ENCODE measurements at places on chromosomes 2 and 18. TPM values are rescaled to one million over a fixed set of nuclear protein-coding genes. Genes with fewer than 3 reads are reported as not detected.

DNA sequence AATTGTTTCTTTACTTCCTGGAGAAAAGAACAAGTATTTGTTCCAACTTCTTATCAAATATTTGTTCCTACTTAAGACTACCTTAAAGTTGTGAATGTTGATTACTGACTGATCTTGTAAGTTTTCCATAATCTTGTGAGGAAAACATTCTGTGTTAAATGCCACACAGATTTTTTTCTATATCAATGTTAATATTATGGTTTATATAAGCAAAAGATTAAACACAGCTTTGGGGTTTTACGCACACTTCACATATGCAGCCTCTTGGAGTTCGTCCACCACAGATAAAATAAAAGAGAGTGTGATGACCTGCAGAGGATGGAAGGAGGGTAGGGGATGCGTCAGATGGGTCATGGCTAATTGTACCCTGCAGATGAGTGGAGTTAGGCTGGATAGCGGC, 780.0 kb upstream of the SALL3 start:
- no peak overlapping the region for H3K27ac ChIP-seq
- H3K27me3 ChIP-seq, result no peaks in the 10 kb centered on the region

- no peaks in the 10 kb centered on the region for H3K27me3 ChIP-seq
- H3K4me1 ChIP-seq, result no peaks in the 10 kb centered on the region
- no peaks in the 10 kb centered on the region for H3K36me3 ChIP-seq
- DNase-seq, result no peak
Measured at GRCh38 chr2:64213532-64214275, 69.5 kb upstream of the PELI1 start.

- no peak for DNase-seq
- H3K4me1 ChIP-seq, result peaks cover 8% of the 10 kb centered on the region
- H3K36me3 ChIP-seq, result no peaks in the 10 kb centered on the region
- no peaks in the 10 kb centered on the region for H3K27me3 ChIP-seq
- no peak overlapping the region for H3K4me3 ChIP-seq
Measured at GRCh38 chr2:69798909-69799526, 30.4 kb upstream of the GMCL1 start.

- H3K27me3 ChIP-seq, result no peaks in the 10 kb centered on the region
- H3K4me3 ChIP-seq, result no peak overlapping the region
- H3K27ac ChIP-seq, result no peak overlapping the region
- H3K36me3 ChIP-seq, result no peaks in the 10 kb centered on the region
- no peaks in the 10 kb centered on the region for H3K4me1 ChIP-seq
- no peak for DNase-seq
Measured at GRCh38 chr2:216727346-216728122, 32.2 kb upstream of the IGFBP5 start.

DNA sequence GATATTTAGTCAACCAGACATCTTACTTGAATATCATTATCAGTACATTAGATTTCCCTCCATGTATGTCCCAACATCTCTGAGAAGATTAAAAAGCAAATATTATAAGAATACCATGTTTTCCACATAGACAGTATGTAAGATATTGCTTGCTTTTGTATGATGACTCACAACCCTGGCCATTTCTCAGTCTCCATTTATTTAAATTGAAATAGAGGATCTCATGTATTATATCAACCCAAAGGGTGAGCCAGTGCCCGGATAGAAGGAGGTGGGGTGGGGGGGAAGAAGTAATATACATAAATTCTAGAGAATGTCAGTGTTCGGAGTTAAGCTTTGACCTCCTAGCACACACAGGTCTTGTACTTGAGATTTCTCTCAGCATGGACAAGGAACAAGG, 109.6 kb downstream of the KYNU start:
- no peaks in the 10 kb centered on the region for H3K36me3 ChIP-seq
- no peak overlapping the region for H3K4me3 ChIP-seq
- DNase-seq, result no peak
- H3K27ac ChIP-seq, result no peak overlapping the region
- H3K4me1 ChIP-seq, result no peaks in the 10 kb centered on the region
- H3K27me3 ChIP-seq, result no peaks in the 10 kb centered on the region

- H3K4me1 ChIP-seq, result peaks cover 40% of the 10 kb centered on the region
- no peak overlapping the region for H3K4me3 ChIP-seq
- H3K27ac ChIP-seq, result no peak overlapping the region
- H3K36me3 ChIP-seq, result no peaks in the 10 kb centered on the region
- H3K27me3 ChIP-seq, result no peaks in the 10 kb centered on the region
Measured at GRCh38 chr2:46943881-46944798, 28.5 kb upstream of the MCFD2 start.

DNA sequence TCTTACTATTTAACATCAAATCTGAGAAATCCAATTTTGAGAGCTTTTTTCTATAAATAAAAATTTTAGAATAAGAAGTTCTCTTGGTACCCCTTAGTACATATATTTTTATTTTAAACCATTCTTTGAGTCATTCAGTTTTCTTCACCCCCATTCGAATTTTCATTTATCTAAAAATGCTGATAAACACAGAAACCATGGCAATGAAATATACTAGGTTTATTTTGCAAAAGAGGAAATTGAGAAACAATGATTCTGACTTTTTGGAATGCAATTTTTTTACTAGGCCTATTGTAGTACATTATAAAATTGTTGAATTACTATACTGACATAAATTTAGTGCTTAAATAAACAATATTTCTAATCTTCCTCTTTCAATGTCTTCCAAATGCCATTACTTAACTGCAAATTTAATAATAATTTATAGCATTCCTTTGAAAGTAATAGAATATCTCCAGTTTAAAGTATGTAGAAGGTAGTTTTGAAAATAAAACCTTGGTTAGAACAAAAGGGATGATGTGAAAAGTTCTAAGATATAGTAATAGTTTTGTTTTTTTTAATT, 46.3 kb downstream of the TANK start:
- peaks cover 7% of the 10 kb centered on the region for H3K36me3 ChIP-seq
- H3K4me1 ChIP-seq, result peaks cover 13% of the 10 kb centered on the region
- H3K4me3 ChIP-seq, result no peak overlapping the region
- H3K27me3 ChIP-seq, result no peaks in the 10 kb centered on the region

DNA sequence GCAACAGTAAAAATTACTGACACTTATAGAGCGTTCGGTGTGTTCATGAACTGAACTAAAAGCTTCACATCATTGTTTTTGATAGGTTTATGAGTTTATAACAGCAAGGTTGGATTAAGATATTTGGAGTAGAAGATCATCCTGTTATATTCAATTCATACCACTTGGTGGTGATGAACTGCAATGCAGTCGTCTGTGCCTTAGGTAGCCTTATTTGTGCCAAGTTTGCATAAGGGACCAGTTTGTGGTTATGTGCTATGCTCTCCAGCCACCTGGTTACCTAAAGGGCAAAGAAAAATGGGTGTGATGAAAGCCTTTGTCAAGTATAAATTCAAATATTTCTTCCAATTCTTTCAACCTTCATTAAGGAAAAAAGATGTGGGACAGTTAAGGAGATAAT, 150.9 kb upstream of the KCNH7 start:
- no peak for DNase-seq
- H3K27me3 ChIP-seq, result no peaks in the 10 kb centered on the region
- no peak overlapping the region for H3K27ac ChIP-seq
- H3K4me1 ChIP-seq, result no peaks in the 10 kb centered on the region
- no peaks in the 10 kb centered on the region for H3K36me3 ChIP-seq

DNA sequence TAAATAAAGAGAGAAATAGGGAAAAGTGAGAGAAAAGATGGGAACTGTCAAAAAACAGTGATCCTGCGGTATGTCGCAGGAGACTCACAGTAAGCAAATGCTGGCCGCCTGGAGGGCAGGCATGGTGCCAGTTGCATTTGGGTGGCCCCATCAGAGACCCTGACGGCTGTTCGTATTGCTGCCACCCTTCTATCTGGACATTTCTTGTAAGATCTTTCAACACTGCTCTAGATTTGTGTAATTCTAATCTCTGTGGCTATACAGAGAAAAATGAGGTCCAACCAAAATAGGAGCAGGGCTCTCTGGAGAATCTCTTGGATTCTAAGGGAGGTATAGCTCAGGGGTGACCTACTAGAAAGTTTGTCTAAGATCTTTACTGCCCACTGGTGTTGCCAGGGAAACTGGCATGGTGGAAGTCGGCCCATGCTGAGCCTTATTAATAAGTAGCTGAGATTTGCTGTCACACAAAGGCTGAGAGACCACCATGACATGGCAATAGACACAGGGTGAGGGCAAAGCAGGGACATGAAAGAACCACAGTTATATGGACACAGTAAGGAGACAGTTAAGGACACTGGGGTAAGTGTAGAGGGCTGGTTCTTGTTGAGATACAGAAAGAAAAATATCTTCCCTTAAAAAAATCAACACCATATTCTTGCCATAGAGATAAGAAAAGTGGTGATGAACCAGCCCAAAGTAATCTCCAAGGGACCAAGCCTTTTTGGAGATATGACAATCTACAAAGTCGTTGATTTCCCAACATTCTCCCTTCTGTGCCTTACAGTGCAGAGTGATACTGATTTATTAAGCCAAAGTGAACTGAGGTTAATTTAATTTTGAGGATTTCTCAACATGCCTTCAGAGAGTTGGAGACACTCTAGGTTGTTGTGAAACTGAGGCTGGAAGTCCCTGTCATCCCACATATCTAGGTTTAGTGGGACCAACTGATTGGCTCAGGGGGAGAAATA, 26.4 kb upstream of the FZD7 start:
- H3K36me3 ChIP-seq, result no peaks in the 10 kb centered on the region
- H3K4me3 ChIP-seq, result no peak overlapping the region
- DNase-seq, result no peak
- no peak overlapping the region for H3K27ac ChIP-seq

- no peaks in the 10 kb centered on the region for H3K27me3 ChIP-seq
- no peaks in the 10 kb centered on the region for H3K4me1 ChIP-seq
- DNase-seq, result no peak
- no peak overlapping the region for H3K27ac ChIP-seq
- no peaks in the 10 kb centered on the region for H3K36me3 ChIP-seq
Measured at GRCh38 chr2:240444464-240444863, 9.0 kb downstream of the GPC1 start.

Gene RTP5
- total RNA-seq, result 0.13 TPM

Gene CNTNAP5
- total RNA-seq, result not detected

Gene SPDYA
- 2.3 TPM for total RNA-seq

Gene POTEJ
- not detected for total RNA-seq
